ENCODE measurements at places on chromosomes 2 and 18. TPM values are rescaled to one million over a fixed set of nuclear protein-coding genes. Genes with fewer than 3 reads are reported as not detected.
A peak's percentile ranks its signal among the peaks of the same experiment; 100 is the strongest.

GRCh38 chr18:62152844-62153243 lies 34.0 kb downstream of the PIGN start:
- peaks cover 8% of the 10 kb centered on the region for H3K36me3 ChIP-seq
- no peak overlapping the region for H3K4me3 ChIP-seq
- DNase-seq: no peak
- no peaks in the 10 kb centered on the region for H3K27me3 ChIP-seq

DNA sequence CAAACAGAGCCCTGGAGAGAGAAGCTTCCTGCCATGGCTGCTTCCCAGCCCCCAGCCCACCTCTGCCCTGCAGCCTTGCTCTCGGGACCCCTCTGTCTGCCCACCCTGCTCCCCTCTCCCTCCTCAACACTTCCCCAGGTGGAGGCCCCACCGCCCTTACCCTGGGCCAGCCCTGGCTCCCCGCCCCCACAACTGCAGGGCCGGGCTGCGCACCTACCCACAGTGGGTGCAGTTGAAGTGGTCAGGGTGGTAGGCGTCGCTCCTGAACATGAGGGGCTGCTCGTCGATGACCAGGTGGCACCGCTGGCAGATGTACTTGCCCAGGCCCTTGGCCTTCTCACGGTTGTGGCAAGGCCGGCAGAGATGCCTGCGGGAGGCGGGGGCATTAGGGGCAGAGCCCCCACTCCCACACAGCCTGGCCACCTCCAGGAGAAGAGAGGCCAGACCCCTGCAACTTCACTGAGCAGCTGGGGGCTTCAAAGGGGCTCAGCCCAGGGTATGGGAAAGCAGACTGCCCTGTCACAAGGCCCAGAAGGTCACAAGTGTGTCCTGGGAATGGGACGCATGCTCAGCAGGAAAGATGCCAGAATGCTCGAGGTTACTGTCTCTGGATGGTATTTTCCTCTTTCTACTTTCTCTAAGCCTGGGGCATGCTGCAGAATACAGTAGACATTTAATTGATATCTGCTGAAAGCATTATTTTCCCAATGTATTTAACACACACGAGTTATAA lies 3.1 kb upstream of the GPR17 start:
- H3K4me3 ChIP-seq: no peak overlapping the region
- H3K4me1 ChIP-seq: peaks cover 9% of the 10 kb centered on the region
- H3K27ac ChIP-seq: no peak overlapping the region
- no peaks in the 10 kb centered on the region for H3K36me3 ChIP-seq
- no peak for DNase-seq
- H3K27me3 ChIP-seq: no peaks in the 10 kb centered on the region

DNA sequence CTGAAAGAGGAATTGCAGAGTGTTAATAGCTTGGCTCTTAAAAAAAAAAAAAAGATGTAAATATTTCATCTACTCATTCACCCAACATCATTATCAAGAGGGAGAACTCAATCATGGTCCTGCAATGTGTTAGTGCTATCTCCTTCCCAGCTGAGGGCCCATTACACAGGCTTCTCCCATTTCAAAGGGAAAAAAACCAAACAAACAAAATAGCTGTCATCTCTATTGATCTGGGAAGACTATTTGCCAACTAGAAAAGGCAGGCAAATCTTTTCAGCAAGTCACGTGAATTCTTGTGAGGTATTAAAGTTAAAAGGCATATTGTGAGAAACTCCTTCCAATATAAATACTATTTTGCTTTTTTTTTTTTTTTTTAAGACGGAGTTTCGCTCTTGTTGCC lies 194.3 kb downstream of the MYO1B start:
- no peak overlapping the region for H3K4me3 ChIP-seq
- H3K27me3 ChIP-seq: no peaks in the 10 kb centered on the region
- peak; percentile 39 for DNase-seq

DNA sequence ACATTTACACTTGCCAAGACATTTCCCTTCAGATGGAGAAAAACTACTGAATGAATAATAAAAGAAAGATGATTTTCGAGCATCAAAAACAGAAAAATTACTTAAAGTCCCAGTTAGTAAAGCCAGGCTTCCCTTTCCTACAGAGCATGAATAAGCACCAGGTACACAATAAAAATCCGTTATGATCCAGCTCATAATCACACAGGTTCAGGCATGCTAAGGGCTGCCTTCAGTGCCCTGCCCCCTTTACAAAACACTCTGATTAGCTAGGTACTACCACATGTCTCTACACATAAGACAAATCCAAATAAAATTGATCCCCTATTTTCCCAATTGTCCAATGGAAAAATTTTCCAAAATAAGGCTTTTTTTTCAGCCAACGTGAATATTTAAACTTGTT lies 413.2 kb upstream of the LRATD1 start:
- H3K27ac ChIP-seq: no peak overlapping the region
- H3K4me3 ChIP-seq: no peak overlapping the region
- H3K36me3 ChIP-seq: no peaks in the 10 kb centered on the region
- no peaks in the 10 kb centered on the region for H3K4me1 ChIP-seq

GRCh38 chr18:12779043-12779442 lies 76.2 kb downstream of the PSMG2 start:
- H3K4me1 ChIP-seq: no peaks in the 10 kb centered on the region
- H3K36me3 ChIP-seq: no peaks in the 10 kb centered on the region
- H3K4me3 ChIP-seq: no peak overlapping the region
- H3K27ac ChIP-seq: no peak overlapping the region
- DNase-seq: no peak

SP110 gene
- 15.3 TPM for total RNA-seq

All from osteoblast (primary cell).